Stimulated activated CD4-positive, alpha-beta T cell treated with anti-CD3 and anti-CD28 coated beads, Interleukin-4, amount 100 ng/mL, for 24 hours (primary cell): ENCODE measurements at places on chromosomes 7 and 10.

- DNase-seq, result no peak
Measured at GRCh38 chr10:31112961-31113360, 81.3 kb upstream of the ZNF438 start.

- no peak for DNase-seq
Measured at GRCh38 chr7:64613653-64614052, 50.8 kb upstream of the ZNF680 start.

DNA sequence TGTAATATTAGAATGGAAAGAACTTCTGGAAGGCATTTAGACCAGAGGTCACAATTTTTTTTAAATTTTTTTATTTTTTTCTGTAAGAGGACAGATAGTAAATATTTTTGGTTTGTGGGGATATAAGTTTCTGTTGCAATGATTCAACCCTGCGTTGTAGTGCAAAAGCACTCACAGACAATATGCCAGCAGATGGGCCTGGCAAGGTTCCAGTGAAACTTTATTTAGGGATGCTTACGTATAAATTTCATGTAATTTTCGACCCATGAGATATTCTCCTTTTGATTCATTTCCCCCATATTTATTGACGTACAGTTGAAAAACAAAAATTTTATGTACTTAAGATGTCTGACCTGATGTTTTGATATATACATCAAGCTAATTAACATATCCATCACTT is 72.8 kb upstream of the NMT2 start:
- DNase-seq, result no peak

- no peak for DNase-seq
Measured at GRCh38 chr7:71132377-71133231, 660 bp downstream of the GALNT17 start.

- DNase-seq, result no peak
Measured at GRCh38 chr7:116455009-116455408, 44.5 kb upstream of the CAV2 start.

GRCh38 chr10:110530131-110530831 is 32.6 kb downstream of the DUSP5 start:
- no peak for DNase-seq

GRCh38 chr10:16828701-16829175 is 11.5 kb upstream of the RSU1 start:
- no peak for DNase-seq
